ENCODE measurements at places on chromosomes 3 and 15.

- DNase-seq, result no peak
- H3K4me1 ChIP-seq, result peaks cover 6% of the 10 kb centered on the region
- no peak overlapping the region for H3K27ac ChIP-seq
- H3K4me3 ChIP-seq, result no peak overlapping the region
These were observed 4.1 kb downstream of the DET1 start for GRCh38 chr15:88542342-88542733.

- DNase-seq, result no peak
- no peaks in the 10 kb centered on the region for H3K36me3 ChIP-seq
- H3K4me1 ChIP-seq, result no peaks in the 10 kb centered on the region
- no peaks in the 10 kb centered on the region for H3K27me3 ChIP-seq
- no peak within 1 kb of the TSS for H3K4me3 ChIP-seq
- H3K27ac ChIP-seq, result no peak within 1 kb of the TSS
These were observed at the start of gene HTR3D for GRCh38 chr3:184031187-184031792. TSS of gene HTR3D (plus strand) at chr3:184031742. CDS start at chr3:184031742, 0 bp downstream.

DNA sequence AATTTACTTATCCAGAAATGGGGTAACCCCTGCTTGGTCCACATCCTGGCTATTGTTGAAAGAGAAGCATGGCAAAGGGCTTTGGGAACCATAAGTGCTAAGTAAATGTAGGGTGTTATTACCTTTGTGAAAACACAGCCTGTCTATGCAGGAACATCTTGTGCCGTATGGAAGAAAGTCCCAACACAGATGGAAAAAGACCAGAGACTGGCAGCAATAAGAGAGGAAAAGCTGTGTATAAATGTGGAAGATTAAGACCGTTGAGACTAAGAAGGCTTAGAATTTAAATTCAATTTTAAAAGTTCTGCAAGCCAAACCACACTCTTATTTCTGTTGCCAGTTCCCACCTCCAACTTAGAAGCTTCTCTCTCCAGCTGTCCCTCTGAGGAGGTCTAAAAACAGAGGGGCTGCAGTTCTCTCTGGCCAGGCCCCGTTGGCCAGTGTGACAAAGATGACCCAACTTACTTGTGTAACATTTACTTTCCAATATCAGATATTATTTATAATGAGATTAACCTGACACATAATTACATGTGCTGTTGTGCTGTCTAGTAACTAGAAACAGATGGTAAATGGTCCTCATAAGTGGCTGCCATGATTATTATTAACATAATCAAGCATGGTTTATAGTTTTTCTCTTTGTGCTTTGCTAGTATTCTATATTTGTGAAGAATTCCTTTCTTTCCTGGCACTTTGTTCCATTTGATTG, 7.0 kb downstream of the MINDY4B start:
- H3K27ac ChIP-seq, result no peak overlapping the region
- no peak overlapping the region for H3K4me3 ChIP-seq
- H3K4me1 ChIP-seq, result no peaks in the 10 kb centered on the region
- H3K36me3 ChIP-seq, result no peaks in the 10 kb centered on the region
- DNase-seq, result no peak

GRCh38 chr15:58487724-58488120, 55.9 kb downstream of the LIPC start:
- DNase-seq, result no peak
- no peaks in the 10 kb centered on the region for H3K27me3 ChIP-seq
- H3K4me1 ChIP-seq, result no peaks in the 10 kb centered on the region
- H3K4me3 ChIP-seq, result no peak overlapping the region

GRCh38 chr3:193507566-193507965, 47.1 kb downstream of the ATP13A4 start:
- H3K4me3 ChIP-seq, result no peak overlapping the region
- no peak overlapping the region for H3K27ac ChIP-seq
- no peak for DNase-seq
- H3K36me3 ChIP-seq, result no peaks in the 10 kb centered on the region

DNA sequence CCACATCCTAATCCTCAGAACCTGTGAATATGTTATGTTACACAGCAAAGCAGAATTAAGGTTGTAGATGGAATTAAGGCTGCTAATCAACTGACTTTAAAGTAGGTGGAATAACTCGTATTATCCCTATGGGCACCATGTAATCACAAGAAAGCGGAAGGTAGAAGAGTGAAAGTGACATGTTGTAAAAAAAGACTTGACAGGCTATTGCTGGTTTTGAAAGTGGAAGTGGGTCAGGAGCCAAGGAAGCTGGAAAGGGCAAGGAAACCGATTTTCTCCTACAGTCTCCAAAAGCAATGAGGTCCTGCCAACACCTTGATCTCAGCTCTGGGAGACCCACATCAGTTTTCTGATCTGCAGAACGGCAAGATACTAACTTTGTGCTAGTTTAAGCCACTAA, 6.6 kb downstream of the TP63 start:
- H3K27ac ChIP-seq, result no peak overlapping the region
- H3K4me3 ChIP-seq, result no peak overlapping the region
- DNase-seq, result no peak
- no peaks in the 10 kb centered on the region for H3K27me3 ChIP-seq
- no peaks in the 10 kb centered on the region for H3K36me3 ChIP-seq

DNA sequence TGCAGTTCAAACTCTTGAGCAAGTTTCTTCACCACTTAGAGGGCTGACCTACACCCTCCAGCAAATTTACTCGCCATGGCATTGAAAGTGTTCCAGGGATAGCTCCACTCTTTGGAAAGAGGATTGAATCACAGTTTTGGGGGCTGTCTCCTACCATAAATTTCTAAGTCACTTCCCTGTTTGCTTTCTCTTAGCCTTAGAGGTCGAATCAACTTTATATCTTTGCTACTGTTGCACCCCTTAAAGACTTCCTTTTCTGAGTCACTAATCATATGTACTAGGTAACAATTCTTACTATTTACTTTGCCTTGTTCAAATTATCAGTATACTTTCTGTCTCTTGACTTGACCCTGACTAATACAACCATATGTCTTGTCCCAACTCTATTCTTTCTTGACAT, 1151.8 kb upstream of the ALCAM start:
- no peaks in the 10 kb centered on the region for H3K4me1 ChIP-seq
- no peaks in the 10 kb centered on the region for H3K27me3 ChIP-seq
- H3K4me3 ChIP-seq, result no peak overlapping the region
- no peaks in the 10 kb centered on the region for H3K36me3 ChIP-seq
- DNase-seq, result no peak
- no peak overlapping the region for H3K27ac ChIP-seq

GRCh38 chr3:90253131-90253530, 1145.7 kb downstream of the EPHA3 start:
- H3K36me3 ChIP-seq, result no peaks in the 10 kb centered on the region
- H3K4me3 ChIP-seq, result no peak overlapping the region
- no peak for DNase-seq
- no peaks in the 10 kb centered on the region for H3K27me3 ChIP-seq
- no peak overlapping the region for H3K27ac ChIP-seq

DNA sequence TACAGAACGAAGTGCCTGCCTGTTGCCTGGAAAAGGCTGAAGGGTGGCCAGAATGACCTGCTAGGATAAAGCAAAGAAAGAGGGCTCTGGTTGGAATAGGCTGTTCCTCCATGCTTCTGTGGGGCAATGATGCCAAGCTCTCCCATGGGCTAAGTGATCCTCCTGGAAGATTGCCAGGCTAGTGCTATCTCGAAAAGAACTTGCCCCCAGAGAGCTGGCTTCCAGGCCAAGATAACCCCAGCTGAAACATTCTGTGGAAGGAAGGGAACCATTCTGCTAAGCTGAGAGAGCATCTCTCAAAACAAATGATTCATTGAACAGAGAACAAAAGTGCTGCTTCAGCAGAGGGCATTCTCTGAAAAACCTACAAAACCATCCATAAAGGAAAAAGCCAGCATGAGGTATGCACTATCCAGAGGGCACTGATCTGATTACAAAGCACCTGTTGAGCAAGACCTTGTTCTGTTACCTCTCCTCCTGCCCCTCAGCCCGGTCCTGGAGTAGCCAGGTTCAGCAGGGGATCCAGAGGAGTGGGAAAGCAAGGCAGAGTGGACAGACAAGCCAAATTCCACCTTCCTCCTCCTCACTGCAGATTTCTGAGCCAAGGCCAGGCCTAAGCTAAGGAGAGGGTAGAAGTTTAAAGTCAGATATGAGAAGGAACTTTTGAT, 31.9 kb upstream of the SPRED1 start:
- no peak overlapping the region for H3K4me3 ChIP-seq
- no peak for DNase-seq
- H3K27me3 ChIP-seq, result no peaks in the 10 kb centered on the region
- peaks cover 1% of the 10 kb centered on the region for H3K4me1 ChIP-seq
- H3K27ac ChIP-seq, result no peak overlapping the region

GRCh38 chr3:73955494-73956070, 330.8 kb upstream of the PDZRN3 start:
- H3K4me3 ChIP-seq, result no peak overlapping the region
- no peak overlapping the region for H3K27ac ChIP-seq
- no peak for DNase-seq
- no peaks in the 10 kb centered on the region for H3K4me1 ChIP-seq
- no peaks in the 10 kb centered on the region for H3K27me3 ChIP-seq

DNA sequence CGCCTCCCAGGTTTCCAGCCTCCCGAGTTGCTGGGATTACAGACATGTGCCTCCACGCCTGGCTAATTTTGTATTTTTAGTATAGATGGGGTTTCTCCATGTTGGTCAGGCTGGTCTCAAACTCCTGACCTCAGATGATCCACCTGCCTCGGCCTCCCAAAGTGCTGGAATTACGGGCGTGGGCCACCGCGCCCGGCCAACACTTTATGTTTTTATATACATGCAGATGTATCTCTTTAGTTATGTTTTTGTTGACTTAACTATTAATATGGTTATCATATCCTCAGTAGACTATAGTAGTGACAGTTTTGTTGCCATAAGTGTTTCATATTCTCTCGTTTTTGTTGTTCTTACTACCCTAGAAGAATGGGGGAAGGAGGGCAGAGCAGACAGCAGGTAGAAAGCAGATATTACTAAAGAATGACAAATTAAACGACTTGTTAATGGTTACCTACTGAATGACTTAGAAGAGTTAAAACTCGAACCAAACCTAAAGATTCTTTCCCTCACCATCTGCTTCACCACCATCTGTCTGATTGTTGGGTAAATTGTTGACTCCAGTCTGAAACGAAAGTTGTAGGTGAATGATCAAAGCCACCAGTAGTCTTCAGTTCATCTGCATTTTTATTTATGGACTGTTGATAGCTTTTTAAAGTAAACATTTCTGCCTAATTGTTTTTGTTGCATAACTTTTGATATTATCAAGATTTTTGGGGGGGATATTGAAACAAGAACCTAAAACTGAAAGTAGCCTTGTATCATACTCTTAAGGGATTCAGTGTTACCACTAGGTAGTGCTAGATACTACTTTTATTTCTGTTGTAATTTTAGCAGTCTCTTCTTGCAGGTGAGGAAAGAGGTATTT, 89.3 kb downstream of the RASA2 start:
- DNase-seq, result no peak
- H3K4me3 ChIP-seq, result no peak overlapping the region
- no peak overlapping the region for H3K27ac ChIP-seq
- H3K36me3 ChIP-seq, result no peaks in the 10 kb centered on the region
- no peaks in the 10 kb centered on the region for H3K27me3 ChIP-seq

- H3K36me3 ChIP-seq, result no peaks in the 10 kb centered on the region
- H3K4me3 ChIP-seq, result no peak overlapping the region
- H3K27ac ChIP-seq, result no peak overlapping the region
- no peaks in the 10 kb centered on the region for H3K27me3 ChIP-seq
- no peak for DNase-seq
These were observed 34.6 kb upstream of the CMTM8 start for GRCh38 chr3:32203854-32204253.

DNA sequence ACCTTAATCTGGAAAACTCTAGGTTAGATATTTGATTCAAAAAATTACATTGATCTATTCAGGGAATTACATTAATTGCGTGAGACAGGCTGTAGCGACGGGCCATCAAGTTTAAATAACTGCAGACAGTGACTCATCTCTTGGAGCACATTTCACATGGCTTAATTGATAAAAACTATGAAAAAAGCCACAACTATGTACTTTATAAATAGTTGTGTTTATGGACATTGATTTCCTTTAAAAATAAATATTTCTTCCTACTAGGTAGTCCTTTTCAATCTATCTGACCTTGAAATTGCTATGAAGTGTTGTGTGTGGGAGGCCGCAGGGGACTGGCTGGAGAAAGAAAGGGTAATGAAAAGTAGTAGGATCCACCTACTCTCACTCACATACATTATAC, 157.8 kb downstream of the IL1RAP start:
- H3K27me3 ChIP-seq, result no peaks in the 10 kb centered on the region
- no peaks in the 10 kb centered on the region for H3K4me1 ChIP-seq
- H3K36me3 ChIP-seq, result no peaks in the 10 kb centered on the region
- no peak overlapping the region for H3K27ac ChIP-seq

DNA sequence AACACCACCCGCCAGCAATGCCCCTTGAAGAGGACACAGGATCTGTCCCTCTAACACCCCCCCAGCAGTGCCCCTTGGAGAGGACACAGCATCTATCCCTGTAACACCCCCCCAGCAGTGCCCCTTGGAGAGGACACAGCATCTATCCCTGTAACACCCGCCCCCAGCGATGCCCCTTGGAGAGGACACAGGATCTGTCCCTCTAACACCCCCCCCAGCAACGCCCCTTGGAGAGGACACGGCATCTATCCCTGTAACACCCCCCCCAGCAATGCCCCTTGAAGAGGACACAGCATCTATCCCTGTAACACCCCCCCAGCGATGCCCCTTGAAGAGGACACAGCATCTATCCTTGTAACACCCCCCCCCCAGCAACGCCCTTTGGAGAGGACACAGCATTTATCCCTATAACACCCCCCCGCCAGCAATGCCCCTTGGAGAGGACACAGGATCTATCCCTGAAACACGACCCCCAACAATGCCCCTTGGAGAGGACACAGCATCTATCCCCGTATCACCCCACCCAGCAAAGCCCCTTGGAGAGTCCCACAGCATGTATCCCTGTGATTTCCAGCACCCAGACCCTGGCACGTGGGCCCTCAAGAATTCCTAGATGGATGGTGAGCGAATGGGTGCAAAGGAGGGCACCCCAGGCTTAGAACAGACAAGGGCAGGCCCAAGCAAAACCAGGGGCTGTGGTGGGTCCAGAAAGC, 26.9 kb downstream of the TNK2 start:
- H3K4me1 ChIP-seq, result peaks cover 5% of the 10 kb centered on the region
- H3K4me3 ChIP-seq, result no peak overlapping the region
- H3K27ac ChIP-seq, result no peak overlapping the region
- H3K27me3 ChIP-seq, result no peaks in the 10 kb centered on the region
- no peak for DNase-seq
- peaks cover 24% of the 10 kb centered on the region for H3K36me3 ChIP-seq

DNA sequence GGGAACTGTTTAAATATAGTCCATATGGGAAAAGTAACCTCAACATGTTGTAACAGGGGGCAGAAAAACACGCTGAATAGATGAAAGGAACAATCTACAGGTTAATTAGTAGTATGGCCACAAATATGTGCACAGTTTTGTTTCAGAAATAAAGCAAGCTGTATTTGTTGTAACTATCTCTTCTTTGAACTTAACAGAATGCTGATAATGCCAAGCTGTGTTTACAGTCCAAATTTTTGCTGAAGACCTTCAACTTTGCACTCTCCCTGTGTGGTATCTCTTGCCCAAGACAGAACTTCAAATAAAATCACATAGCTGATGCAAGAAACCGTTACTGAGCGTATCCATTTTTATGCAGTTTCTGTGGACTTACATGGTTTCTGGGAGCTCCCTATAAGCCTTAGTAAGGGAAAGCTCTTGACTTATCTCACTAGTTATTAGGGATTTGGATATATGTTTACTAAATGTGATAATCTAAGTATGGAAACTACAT, 425.4 kb upstream of the TPRG1 start:
- H3K36me3 ChIP-seq, result no peaks in the 10 kb centered on the region
- H3K27ac ChIP-seq, result no peak overlapping the region
- H3K4me1 ChIP-seq, result no peaks in the 10 kb centered on the region

- no peaks in the 10 kb centered on the region for H3K36me3 ChIP-seq
- no peaks in the 10 kb centered on the region for H3K4me1 ChIP-seq
- H3K27ac ChIP-seq, result no peak overlapping the region
- no peak overlapping the region for H3K4me3 ChIP-seq
- DNase-seq, result no peak
These were observed 134.1 kb upstream of the MNS1 start for GRCh38 chr15:56598991-56599390.

All from iPS DF 6.9 (cell line).